GM04504 (cell line): ENCODE measurements at places on chromosomes 3 and 15.

DNA sequence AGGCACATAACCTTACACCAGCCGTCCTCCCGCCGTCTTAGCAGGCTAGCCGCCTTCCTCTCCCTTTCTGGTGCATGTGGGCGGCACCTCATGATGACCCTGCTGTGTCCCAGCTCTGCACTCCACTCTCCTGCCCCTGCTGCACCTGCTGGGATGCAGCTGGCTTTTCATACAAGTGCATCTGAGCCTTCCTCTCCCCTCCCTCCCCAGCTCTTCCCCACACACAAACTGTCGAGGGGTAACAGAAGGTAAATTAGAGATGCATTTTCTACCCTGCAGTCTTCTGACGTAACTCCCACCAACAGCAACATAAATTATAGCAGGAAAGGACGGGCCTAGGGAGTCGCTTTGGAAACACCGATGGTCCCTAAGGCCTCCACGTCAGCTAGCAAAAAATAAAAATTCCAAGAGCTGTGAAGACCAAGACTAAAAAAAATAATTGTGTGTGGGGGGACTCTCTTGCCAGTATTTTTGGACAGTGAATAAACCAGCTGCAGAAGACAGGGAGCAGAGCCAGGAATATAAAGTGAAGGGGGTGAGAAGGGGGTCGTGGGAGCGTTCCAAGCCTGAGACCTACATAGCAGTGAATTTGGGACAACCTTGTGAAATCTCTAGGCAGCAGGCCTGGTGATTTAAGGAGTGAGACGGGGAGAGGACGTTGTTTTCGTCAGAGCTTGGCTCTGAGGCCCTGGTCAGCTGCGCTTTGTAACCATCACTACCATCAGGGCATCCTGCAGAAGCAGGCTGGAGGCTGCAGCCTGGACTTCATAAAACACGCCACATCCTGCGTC is 216.2 kb downstream of the ADAMTS17 start:
- DNase-seq, result no peak

- no peak for DNase-seq
Observed at GRCh38 chr3:155283092-155284056, 10.1 kb downstream of the STRIT1 start.

- no peak for DNase-seq
Observed at GRCh38 chr15:86231864-86232721, 152.4 kb downstream of the AGBL1 start.

GRCh38 chr3:135125171-135125801 is 330.2 kb downstream of the EPHB1 start:
- DNase-seq, result peak; percentile 25

DNA sequence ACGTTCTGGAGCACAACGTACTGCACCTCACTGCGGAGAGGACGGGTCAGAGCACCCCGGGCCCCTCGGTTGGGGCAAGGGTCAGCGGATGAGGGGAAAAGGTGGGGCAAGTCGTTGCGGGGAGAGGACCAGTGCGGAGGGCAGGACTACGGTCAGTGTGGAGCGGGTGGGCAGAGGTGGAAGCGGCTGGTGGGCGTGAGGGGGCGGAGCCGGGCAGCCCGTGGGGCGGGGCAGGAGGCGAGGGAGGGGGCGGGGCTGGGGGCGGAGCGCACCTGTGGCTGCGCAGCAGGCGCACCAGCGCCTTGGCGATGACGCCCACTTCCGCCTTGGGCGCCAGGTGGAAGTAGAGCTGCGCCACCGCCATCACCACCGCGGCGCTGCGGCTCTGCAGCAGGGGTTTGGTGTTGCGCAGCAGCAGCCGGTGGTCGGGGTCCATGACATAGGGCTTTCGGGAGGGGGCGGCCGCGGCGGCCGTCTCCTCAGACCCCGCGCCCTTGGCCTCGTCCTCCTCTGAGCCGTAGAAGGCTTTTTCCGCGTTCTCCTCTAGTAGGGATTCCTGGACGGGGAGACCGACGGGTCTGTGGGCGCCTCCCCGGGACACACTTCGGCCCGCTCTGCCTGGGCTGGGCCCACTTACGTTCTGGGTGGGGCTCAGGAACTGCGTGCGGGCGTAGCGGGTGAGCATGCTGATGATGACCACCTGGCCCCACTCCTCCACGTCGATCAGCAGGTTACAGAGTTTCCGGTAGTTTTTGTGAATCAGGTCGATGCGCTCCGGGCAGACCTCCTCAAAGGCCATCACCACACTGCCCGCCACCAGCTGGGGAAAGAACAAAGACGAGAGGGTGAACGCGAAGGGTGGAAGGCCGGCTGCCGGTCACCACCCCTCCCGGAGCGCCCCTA is 29.2 kb downstream of the AP3B2 start:
- no peak for DNase-seq

DNA sequence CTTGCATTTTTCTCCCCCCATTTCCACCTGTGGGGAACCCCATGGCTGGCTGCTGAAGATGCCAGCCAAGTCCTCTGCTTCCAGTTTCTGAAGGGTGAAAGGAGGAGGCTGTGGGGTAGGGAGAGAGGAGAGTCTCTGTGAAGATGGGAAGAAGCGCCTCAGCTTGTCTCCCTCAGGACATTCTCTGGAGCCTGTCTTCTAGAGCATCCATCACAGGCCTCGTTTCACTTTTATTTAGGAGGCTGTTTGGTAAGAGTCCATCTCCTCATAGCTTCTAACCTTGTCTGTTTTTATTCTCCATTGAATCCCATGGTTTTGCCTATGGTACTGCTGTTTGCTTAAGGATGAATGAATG is 8.8 kb upstream of the LCTL start:
- DNase-seq, result no peak

GRCh38 chr15:79898369-79898768 is 1.6 kb upstream of the MTHFS start:
- DNase-seq, result no peak

DNA sequence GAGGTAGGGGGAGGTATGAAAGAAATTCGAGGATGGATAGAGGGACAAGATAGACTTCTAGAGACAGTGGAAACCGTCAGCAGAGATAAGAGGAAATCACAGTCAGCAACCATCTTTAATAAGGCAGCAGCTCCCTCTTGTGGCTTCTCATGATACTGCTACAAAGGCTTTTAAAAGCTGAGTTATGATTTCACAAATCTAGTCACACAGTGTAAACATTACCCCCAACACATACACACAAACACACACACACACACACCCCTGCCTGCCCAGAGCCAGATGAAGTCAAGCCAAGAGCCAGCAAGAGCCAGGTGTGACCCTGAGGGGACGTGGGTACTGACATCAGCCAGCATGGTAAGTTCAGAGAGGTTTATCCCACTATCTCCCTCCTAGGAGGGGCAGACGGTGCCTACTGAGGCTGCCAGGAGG is 18.9 kb upstream of the TGM5 start:
- peak; percentile 32 for DNase-seq

GRCh38 chr15:93307513-93307912 is 218.5 kb upstream of the RGMA start:
- DNase-seq, result no peak

DNA sequence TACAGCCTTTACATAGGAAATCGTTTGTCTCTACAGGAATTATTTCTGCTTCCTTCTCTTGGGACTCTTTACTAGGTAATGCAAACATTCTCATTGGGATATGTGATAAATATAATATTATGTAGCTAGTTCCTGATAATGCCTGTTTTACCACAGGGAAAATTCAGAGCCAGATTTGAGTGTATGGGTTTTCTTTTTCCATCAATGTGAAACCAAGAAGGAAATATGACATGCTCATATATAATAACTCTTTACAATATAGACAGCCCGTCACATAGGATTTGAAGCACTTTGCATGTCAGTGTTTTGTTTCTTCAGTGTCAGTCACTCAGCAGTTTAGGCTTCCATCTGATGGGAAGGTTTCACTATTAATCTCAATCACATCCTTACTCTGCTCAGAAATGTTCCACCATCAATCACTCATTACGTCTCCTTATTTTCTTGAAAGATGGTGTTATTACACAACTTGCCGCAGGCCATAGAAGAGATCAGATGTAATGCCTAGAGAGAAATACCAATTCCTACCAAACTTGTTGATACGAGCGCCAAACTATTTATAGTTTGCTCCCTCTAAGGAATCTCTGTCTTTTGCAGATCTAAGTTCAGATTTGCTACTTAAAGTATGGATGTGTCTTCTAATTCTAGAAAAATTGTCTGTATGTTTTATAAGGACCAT is 314.8 kb downstream of the DIPK2A start:
- DNase-seq, result no peak
